Fibroblast of skin of left biceps (primary cell): ENCODE measurements at places on chromosomes 2 and 18.
A peak's percentile ranks its signal among the peaks of the same experiment; 100 is the strongest.

GRCh38 chr2:130843321-130843985 is 6.7 kb downstream of the ARHGEF4 start:
- DNase-seq: no peak

DNA sequence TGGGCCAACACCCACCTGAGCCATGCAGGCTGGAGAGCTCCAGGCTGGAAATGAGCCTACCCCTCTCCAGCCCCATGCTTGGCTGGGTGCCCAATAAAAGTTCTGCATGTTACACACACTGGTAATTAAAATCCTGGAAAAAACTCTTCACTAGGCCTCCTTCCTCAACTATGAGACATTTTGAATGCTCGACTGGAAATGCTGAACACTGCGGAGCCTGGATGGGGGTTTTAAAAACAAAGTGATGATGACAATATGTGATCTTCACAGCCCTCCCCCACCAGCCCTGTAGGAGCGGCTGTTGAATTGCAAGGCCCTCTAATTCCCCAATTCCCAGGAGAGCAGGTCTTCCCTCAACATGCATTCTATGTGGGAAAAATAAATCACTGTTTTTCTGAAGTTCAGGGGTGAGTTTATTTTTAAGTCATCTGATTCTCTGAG is 179.2 kb downstream of the TTC32 start:
- DNase-seq: peak; percentile 57

DNA sequence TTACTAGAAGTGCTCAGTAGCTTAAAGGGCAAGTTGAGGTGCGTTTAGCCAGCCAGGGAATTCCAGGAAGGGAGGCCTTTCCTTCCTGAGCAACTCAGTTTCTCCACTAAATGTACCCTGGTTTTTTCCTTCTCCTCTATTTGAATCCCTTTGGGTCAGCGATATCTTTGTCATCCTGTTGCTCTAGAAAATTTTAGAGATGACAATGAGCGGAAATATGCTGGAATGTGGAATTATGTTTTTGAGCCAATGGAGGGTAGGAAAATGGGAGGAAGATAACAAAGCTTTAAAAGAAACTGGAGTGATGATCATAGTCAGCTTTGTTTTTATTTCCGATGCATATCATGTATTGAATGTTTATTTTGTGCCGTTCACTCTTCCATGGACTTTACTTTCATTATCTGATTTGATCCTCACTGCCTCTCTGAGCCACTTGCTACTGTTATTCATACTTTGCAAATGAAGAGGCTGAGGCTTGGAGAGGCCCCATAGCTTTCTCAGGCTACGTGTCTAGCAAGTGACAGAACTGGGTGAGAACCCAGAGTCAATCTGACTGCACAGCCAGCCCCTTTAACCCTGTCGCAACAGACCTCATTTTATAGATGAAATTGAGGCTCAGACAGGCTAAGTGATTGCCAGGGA is 67.3 kb downstream of the NTSR2 start:
- no peak for DNase-seq

DNA sequence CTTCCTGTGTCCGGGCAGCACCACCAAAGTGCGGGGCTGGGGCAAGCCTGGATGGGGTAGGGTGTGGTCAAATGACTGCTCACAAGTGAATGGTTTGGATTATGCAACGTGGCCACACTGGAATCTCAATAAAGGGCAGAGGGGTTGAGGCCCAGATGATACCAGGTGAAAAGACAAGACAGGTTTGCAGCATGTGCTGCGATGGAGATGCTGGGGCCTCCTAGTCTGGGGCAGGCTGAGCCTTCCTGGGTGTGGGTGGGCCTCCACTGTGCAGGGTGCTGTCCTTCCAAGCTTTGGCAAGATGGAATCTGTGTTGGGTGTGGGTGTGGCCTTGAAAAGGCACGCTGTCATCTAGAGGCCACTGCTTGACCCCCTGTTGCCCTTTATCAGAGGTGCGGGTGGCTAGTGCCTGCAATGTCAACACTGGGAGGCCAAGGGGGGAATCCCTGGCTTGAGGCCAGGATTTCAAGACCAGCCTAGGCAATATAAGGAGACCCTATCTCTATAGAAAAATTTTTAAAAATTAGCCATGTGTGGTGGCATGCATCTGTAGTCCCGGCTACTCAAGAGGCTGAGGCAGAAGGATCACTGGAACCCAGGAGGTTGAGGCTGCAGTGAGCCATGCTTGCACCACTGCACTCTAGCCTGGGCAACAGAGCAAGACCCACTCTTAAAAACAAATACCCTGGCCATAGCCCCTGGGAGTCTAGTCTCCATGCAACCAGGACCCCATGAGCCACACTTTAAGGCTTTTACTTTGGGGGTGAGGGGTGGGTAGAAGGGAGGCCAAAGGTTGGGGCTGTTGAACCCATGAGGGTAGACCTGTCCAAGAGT is 13.8 kb downstream of the RRM2 start:
- no peak for DNase-seq
